Activated CD4-positive, alpha-beta T cell treated with anti-CD3 and anti-CD28 coated beads for 1 hour (primary cell): ENCODE measurements at places on chromosomes 6 and 20.

DNA sequence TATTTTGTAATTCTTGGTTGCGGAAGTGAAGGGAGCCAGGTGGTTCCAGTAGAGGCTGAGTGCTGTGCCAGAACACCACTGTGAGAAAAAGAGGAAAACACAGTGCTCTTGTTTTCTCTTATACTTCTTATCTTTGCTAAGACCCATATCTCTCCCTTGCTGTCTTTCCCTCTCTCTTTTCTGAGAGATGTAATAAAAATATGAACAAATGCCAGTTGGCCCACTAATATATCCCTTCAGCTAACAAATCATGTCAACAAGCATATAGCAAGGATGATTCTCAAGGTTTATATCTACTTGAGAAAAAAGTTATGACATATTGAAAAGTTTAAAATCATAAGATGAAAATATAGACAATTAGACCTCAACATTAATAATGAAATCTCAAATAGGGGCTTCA is 758.3 kb downstream of the HDGFL1 start:
- no peak for DNase-seq

GRCh38 chr20:24917797-24918578 is 31.1 kb upstream of the CST7 start:
- no peak for DNase-seq

DNA sequence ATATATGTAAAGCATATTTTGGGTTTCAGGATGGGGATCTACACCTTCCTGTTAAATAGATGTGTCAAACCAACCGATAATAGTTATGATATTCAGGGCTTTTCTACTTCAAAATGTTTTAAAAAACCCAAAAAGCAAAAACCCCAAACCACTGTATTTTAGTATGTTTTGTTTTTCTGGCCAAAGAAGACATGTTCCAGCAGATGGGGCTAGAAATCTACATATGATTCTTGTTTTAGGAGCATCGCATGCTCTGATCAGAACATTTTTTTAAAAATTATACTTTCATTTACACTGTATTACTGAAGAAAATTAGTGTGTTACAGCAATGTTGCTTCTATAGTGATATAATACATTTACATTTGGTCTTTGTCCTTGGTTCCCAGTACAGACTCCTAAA is 11.0 kb downstream of the RMND1 start:
- DNase-seq, result no peak

DNA sequence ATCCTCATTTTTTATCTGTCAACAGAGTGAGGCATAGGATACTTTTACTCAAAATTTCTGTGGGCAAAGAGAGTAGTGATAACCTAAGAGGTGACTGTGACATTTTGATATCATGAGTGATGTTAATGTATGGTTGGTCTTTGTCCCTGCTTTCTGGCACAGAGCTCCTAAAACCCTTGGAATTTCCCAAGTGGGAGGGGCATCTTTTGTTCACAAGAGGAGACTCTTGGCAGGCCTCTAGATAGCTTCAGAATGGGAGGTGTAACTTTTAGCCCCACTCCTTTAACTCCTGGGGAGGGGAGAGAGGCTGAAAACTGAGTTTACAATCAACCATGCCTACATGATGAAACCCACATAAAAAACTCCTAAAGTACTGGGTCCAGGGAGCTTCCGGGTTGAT is 527.8 kb downstream of the RFPL4B start:
- DNase-seq, result no peak

- no peak for DNase-seq
Measured at GRCh38 chr6:157181649-157182048, 141.7 kb downstream of the TMEM242 start.

DNA sequence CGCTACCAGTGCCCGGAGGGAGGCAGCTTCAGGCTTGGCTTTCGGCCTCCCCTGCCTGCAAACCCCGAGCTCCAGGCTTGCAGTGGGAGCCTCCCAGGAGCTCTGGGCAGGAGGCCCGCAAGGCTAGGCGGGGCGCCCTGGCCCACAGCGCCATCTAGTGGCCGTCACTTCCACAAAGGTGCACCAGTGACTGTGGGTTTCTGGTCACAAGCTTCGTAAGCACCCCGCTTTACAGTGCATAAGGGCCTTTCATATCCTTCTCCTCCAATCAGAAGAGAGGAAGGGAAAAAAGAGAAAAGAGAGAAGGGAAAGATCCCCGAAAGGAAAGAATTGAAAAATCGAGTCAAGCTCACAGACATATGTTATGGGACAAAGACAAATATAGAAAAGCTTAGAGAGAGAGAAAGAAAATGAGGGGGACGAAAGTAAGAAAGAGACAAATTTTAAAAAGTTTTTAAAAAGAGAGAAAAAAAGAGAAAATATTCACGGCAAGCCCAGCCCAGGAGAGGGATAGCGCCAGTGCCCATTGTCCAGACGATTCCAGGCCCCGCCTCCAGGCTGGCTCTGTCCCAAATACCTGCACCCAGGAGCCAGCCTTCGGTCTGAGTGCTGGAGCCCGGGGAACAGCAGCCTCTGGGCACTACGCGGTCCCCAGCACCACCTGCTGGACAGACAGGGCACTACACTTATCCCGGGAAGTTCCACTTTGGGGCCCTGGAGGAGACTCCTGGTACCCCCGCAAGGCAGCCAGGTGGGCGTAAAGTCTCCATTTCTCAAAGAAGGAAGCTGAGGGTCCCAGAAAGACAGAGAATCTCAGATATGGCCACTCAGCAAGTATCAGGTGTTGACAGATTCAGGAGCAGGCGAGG is 207.1 kb downstream of the PREX1 start:
- DNase-seq, result peak; percentile 41

DNA sequence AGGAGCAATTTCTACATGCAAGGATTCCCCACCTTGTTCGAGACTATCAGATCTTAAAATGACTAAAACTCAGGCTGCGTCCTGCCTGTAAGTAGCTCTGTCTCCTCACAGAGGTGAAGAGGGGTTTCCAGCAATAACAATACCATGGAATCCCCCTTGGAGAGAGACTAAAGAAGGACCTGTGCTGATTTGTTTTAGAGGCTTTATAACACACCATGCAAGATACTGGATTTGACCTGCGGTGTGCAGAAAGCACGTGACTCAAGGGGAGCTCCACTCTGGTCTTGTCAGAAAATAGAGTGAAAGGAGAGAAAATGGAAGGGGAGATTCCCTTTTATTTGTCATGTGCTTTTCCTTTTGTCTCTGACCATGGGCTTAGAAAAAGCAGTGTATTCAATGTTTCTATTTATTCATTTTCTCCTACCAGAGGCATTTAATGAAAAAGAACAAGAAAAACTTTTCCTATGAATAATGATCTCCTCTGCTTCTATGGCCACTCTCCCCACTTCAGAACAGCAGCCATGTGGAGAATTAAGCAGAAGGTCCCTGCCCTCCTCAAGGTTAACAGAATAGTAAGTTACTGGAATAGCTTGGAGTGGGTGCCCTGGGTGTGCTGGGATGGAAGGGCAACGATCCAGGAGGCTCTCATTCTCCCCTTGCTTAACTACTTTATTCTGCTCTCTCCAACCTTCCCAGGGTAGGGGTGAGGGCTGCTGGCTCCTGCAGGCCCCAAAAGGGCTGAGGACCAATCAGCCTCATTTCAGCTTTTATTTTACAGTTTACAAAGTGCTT is 19.2 kb upstream of the MRPS10 start:
- DNase-seq, result no peak

- DNase-seq, result no peak
Measured at GRCh38 chr20:34493646-34494045, 22.6 kb upstream of the DYNLRB1 start.

- DNase-seq, result no peak
Measured at GRCh38 chr6:148983966-148984365, 237.1 kb downstream of the UST start.

GRCh38 chr20:35910254-35910653 is 44.0 kb downstream of the SCAND1 start:
- no peak for DNase-seq

DNA sequence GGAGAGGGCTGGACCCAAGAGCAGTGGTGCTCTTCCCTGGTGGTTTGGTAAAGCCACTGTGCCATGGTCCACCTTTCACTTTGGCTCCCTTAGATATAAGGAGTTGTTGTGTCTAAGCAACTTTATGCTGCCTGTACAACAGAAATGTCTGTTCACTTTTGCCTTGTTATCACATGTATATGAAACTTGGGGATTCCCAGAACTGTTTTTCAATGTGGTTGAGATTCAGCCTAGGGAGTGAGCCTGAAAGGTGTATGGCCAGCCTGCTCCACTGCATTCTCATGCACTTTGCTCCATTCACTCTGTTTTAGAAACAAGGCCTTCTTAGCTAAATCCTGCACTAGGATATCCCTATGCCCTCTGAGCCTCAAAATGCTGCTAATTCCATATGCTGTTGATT is 234.5 kb upstream of the THEMIS start:
- no peak for DNase-seq

DNA sequence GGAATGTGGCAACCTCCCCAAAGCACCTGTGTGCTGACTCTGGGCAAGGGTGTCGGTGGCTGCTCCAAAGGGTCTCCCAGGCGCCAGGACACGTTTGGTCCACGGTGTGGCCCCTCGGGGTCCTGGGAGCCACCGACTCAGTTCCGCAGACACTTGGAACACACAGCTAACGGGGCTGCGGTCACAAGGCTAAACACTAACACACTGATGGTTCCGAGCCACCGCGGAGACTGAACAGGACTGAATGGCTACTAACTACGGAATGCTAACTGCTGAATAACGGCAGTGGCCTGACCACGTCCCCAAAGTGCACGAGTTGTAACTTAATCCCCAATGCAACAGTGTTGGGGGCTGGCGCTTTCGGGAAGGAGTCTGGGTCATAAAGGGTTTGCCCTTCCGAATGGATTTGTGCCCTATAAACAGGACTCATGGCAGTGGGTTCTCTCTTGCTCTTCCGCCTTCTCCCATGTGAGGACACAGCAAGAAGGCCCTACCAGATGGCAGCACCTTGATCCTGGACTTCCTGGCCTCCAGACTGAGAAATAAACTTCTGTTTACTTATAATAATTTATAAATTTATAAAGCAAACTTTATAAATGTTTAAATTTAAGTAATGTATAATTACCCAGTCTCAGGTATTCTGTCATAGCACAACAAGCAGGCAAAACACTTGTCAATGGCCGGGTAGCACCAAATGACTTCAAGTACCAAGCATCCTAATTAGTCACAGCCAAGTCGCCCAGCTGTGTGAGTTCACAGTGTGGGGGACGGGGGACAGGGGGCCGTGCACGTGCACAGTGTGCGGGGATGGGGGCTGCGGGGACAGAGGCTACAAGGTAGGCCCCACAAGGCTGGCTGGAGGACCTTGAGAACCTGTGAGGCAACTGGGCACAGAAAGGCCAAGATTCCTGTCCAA is 2.3 kb upstream of the EEF1A2 start:
- no peak for DNase-seq

DNA sequence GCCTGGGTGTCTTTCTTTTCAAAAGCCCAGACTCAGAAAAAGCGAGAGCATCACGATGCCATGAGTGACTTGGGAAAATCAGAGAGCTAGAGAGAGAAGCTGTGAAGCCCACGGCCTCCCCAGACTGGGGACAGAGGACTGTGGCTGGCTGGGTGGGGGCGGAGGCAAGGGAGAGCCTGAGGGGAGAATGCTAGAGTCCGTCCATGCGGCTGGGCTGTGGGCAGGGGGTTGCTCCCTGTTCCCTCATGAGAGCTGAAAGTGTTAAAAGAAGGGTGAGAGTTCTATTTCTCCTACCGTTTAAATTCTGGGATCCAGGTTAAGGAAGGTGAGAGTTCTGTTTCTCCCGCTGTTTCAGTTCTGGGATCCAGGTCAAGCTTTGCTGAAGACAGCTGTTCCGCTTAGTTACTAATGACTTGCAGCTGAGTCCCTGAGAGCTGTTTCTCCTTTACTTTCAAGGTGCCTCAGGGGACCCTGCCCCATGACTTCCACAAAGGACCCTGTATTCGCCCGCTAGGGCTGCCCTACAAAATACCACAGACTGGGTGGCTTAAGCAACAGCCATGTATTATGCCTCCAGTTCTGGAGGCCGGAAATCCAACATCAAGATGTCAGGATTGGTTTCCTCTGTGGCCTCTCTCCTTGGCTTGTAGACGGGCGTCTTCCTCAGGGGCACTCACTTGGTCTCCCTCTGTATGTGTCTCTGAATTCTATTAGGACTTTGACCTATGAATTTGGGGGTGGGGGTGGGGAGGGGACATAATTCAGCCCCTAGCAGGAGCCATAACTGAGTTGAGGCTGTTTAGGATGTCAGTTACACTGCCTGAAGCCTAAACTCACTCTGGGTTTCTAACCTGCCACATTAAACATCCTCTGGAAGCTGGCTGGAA is 127.0 kb downstream of the PXDC1 start:
- DNase-seq, result no peak

DNA sequence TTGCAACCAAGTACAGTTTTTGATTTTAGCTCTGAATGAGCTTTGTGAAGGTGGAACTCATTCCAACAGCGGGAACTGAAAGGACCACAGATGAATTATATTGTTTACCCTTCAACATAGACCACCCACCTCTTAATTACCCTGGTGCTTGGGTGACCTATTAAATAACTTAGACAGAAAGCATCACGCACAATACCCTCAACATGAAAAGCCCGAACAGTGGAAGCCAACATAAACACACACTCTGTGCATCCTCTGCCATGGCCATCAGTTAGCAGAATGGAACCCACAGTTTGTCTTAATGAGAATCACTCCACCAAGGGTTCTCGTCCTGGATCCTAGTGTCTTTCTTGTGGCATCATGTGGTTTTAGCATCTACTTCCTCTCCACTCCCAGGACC is 60.5 kb downstream of the FOXF2 start:
- DNase-seq, result no peak

DNA sequence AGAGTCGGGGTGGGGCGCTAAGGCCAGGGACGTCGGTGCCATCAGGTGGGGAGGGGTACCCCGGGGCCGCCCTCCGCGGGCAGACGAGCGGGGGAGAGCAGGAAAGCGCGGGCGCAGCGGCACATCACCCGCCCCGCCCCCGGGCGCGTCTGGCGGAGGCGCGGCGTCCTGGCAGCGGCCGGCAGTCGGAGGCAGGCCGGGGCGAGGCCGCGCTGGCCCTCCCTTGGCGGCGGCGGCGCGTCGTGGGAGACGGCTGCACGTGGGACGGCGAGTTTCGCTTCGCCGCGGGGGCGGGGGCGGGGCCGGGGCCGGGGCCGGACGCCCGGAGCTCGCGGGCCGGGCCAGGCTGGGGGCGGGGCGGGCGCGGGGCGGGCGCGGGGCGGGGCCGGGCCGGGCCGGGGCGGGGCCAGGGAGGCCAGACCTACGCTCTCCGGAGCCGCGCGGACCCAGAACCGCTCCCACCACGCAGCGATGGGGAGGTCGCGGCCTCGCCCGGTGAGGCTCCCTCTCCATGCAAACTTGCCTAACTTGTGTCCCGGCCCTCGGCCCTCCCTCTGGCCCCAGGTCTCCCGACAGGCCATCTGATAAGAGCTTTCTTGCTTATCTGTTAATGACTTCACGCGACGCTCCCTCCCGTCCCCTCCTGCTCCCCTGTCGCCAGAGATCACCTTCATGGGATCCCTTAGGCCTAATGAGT is 12.5 kb downstream of the ITPR3 start:
- DNase-seq, result peak; percentile 32

GRCh38 chr6:18742406-18742805 is 355.3 kb downstream of the RNF144B start:
- DNase-seq, result no peak

GRCh38 chr6:37521674-37522073 is 22.0 kb upstream of the CCDC167 start:
- no peak for DNase-seq

DNA sequence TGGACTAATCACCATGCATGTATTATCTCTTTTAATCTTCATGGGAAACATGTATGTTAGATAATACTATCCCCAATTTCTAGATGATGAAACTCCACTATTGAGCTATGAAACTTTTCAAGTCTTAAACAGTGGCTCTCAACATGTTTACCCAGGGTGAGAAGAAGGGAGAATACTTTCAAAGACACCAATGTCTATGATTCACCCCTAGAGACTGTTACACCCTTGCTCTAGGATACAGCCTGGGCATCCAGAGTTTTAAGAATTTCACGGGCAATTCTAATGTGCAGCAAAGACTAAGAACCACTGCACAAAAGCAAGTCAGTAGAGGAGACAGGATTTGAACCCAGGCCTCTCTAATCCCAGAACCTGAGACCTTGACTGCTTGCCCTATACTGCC is 47.8 kb downstream of the GFOD1 start:
- DNase-seq, result no peak
